ENCODE measurements at places on chromosomes 1 and 21.

DNA sequence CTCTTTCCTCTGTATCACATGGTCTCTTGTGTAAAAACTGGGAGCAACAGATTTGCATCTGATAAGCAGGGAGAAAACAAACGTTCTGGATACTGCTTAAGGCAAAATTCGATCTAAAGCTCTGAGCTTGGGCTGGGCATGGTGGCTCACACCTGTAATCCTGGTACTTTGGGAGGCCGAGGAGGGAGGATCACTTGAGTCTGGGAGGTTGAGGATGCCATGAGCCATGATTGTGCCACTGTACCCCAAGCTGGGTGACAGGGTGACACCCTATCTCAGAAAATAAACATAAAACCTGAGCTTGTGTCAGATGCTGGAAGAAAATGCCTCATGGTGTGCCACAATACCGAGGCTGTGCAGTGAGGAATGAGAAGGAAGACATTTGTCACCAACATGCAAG lies 73.9 kb downstream of the SCCPDH start:
- no peak for DNase-seq

DNA sequence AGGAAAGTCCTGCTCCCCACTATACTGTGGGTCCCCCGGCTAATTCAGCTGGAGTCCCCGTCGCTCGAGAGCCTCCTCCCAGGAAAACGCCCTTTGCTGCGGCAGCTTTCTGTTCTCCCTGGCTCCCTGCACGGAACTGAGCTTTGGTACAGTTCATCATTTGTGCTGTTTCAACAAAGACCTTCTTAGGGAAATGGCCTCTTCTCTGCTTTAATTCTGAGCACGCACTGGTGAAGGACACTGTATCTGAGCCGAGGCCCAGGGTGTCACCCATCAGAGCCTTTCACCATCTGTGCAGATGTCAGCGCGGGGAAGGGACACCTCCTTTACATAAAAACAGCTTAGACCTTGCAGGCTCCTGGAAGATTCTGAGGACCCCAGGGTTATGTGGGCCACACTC lies 13.5 kb upstream of the PEX10 start:
- DNase-seq = no peak

DNA sequence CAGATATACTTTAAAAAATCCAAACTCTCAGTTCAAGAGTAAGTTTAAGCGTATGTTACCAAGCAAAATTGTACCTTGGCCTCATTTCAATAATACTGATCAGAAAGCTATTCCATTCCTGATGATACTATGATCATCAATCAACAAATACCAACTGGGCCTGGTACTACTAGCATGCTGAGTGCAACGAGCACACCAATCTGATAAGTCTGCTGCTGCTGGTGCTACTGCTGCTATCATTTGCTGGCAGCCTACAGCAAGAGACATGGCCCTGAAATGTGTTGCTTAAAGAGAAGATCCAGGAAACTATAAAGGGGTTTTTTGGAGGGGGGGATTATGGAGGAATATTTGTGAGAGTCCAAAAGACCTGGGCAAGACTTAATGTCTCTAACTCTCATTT lies 39.7 kb downstream of the NME7 start:
- DNase-seq = no peak

DNA sequence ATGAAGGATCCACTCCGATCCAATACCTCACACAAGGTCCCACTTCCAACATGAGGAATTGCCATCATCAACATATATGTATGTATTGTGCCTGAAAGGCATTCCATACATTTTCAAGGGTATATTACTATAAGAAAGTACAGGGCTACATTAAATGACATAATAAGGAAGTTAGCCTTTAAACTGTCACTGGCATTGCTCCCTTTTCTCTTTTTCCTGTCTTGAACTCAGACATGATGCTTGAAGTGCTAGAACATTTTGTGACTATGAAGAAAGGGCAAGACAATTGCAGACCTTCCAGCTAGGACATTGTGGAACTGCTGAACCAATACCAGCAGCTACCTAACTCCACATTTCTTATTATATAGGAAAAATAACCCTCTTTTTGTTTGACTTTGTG lies 2.9 kb upstream of the TSPAN2 start:
- no peak for DNase-seq

DNA sequence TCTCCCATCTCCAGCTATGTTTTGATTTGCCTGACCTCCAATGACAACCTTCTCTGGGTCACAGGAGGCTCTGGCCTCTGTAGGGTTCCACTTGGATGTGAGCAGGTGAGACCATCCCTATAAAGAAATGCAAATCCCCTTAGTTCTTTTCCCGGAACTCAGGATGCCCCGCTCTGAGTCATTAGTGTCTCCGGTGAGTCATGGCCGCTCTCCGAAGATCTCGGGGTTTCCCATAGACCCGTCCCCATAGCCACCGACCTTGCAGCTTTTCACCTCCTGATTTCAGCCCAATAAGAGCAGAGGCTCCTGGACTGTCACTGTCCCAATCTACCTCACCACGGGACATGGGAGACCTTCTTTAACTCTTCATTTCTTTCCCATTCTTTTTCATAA lies 98.2 kb downstream of the PGBD5 start:
- no peak for DNase-seq

DNA sequence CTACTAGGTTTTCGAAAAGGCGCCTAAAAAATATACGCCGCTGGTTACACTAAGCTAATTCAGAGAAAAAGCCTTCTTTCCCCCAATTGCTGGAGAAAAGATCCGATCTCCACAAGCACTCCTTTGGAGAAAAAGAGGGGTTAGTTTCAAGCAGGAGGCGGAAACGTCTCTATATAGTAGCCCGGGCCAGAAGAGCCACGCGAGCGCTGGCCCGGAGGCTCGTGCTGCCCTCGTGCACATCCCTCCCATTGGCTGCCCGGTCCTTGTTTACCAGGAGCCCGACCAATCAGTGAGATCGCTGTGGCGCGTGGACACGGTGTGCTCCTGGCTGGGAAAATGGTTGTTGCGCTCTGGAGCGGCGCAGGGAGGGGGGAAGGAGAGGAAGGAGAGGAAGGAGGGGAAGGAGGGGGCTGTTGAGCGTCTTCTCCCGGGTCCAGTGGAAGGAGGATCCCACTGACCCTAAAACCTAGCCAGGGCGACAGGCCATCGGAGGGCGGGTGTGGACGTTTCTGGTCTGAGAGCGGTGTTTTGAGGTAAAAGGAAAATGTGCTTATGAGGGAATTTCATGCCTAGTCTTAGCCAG lies at the start of gene TXNIP:
TSS of gene TXNIP (minus strand) at position 147 of the 583 bp plus-strand sequence. CDS start 313 bp downstream, outside the sequence.
- peak; percentile 93 for DNase-seq

- DNase-seq = no peak
These were observed 27.3 kb downstream of the F11R start for GRCh38 chr1:160993544-160994193.

DNA sequence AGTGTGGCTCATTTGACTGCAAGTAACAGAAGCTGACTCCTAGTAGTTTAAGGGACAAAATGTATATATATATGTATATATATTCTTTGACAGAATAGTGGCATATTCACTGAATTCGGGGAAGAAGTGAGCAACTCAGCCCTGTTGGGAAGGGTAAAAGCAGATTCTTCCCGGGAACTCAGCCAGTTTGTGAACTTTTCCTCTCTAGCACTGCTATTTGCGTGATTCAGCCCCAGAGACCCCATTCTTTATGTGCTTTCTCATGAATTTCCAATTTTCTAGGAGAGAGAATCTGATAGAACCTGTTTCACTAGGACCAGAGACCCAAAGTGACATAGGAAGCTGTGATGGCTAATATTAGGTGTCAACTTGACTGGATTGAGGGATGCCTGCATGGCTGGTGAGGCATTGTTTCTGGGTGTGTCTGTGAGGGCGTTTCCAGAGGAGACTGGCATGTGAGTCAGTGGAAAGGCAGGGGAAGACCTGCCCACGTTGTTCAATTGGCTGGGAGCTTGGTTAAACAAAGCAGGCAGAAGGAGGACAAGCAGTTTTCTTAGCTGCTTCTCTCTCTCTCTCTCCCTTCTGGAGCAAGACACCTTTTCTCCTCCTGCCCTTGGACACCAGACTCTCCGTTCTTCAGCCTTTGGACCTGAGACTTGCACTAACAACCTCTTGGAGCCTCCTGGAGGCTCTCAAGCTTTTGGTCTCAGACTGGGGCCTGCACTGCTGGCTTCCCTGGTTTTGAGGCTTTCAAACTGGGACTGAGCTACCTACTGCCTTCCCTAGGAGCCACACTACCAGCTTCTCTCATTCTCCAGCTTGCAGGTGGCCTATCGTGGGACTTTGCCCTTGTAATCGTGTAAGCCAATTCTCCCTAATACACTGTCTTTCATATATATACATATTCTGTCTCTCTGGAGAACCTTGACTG lies 93.4 kb upstream of the KCNK1 start:
- no peak for DNase-seq

DNA sequence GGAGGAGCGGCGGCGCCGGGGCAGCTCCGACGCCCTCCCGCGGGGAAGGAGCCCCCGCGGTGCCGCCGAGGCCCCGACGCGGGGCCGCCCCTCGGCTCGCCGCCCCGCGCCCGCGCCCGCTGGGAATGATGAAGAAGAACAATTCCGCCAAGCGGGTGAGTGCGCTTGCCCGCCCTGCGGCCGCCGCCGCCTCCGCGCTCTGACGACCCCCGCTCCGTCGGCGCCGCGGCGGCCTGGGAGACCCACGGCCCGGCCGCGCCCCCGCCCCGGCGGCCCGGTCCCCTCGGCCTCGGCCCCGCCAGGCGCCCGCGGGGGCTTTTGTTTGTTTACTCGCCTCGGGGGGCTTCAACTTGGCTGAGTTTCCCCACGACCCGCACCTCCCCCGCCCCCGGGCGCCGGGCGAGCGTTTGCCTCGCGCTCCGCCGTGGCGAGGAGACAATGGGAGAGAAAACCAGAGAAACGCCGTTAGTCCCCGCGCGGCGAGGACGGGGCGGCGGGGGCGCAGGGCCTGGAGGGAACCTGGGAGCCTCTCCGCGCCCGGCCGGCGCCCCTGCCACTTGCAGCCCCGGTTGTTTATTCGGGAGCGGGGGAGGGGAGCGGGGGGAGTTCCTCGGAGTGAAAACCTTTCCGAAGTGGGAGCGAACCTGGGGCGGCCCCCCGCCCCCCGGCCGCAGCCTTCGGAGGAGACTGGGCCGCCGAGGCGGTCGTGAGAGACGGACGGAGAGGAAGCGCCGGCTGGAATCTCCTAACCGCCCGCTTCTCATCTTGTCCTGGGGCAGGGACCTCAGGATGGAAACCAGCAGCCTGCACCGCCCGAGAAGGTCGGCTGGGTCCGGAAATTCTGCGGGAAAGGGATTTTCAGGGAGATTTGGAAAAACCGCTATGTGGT lies 661 bp downstream of the PLEKHO1 start:
- no peak for DNase-seq

GRCh38 chr1:234505769-234506102 lies 26.8 kb upstream of the TARBP1 start:
- DNase-seq = no peak

DNA sequence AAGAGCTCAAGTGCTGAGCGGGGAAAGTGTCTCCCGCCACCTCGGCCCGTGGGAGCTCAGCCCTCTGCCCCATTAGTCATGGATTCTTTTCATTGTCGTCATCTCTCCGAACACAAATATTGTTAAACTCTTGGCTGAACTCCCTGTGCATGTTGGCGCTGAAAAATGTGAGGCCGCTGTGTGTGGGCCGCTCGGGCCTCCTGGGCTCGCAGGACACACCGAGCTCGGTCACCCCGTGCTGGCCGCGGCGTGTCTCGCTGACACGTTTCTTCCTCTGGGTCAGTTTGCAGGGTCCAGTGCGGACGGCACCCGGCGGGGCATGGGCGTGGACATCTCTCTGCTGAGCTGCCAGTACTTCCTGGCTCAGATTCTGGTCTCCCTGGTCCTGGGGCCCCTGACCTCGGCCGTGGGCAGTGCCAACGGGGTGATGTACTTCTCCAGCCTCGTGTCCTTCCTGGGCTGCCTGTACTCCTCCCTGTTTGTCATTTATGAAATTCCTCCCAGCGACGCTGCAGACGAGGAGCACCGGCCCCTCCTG lies 25.6 kb downstream of the SLC45A1 start:
- no peak for DNase-seq

- no peak for DNase-seq
These were observed 39.5 kb upstream of the SGIP1 start for GRCh38 chr1:66494482-66494881.

GRCh38 chr1:241706967-241707366 lies 54.9 kb downstream of the WDR64 start:
- DNase-seq = no peak

DNA sequence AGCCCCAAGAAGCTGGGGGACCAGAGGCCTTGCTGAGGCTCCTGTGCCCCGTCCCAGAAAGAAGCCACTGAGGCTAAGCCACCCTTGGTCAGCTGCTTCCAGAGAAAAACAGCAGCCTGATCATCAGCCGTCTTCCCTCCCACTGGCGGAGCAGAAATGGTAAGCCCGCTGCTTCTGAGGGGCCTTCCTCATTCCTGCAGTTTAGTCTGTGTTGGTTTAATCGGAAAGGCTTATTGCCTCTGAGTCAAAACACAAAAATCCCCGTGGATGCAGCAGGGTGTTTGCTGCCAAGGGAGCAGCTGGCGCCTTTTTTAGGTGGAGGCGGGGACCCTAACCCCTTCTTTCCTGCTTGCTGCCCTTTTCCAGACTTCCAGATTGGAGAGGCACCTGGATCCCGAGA lies 33.9 kb downstream of the SPSB1 start:
- DNase-seq = no peak

DNA sequence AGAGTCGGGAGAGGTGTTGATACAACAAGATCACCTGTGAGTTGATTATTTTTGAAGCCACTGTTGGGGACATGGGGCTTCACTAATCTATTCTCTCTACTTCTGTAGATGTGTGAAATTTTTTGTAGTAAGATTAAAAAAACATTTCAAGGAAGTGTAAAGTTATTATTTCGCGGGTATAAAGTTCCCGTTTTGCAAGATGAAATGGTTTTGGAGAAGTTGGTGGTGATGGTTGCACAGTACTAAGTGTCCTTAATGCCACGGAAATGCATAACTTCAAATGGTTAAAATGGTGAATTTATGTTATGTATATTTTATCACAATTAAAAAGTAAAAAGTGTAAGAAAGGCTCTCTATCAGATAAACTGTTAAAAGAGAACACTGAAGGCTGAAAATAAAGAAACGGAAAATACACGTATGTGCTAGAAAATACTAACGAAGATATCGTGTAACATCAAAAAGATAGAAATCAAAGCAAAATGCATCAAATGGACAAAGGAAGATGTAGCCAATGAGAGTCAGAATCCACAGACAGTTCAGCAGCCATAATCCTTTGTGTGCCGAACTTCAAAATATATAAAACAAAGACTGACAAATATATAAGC lies 2.9 kb upstream of the ITGB2 start:
- DNase-seq = no peak

DNA sequence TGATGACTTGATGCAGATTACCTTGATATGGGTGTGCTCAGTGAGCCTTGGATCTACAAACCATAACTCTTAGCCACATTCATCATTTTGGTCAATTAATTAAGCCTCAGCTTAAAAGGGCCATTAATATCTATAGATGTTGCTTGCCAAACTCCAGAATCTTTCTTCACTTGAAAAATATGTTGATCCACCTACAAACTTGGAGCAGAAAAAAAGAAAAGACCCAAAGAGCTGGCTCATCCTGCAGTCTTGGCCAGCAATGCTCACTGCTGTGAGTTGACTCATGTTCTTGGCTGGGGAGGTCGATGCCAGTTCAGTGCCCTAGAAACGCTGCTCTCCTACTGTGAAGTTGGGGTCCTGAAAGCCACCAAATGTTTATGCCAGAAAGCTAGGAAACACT lies 75.4 kb downstream of the DPT start:
- no peak for DNase-seq

All from NCI-H1417 treated with DMSO at 0.1 percent for 48 hours (cell line).